HEK293T (cell line): ENCODE measurements at places on chromosomes 13 and 19.
A peak's percentile ranks its signal among the peaks of the same experiment; 100 is the strongest.

GRCh38 chr19:4638317-4638716 is 999 bp upstream of the TNFAIP8L1 start:
- DNase-seq: no peak

DNA sequence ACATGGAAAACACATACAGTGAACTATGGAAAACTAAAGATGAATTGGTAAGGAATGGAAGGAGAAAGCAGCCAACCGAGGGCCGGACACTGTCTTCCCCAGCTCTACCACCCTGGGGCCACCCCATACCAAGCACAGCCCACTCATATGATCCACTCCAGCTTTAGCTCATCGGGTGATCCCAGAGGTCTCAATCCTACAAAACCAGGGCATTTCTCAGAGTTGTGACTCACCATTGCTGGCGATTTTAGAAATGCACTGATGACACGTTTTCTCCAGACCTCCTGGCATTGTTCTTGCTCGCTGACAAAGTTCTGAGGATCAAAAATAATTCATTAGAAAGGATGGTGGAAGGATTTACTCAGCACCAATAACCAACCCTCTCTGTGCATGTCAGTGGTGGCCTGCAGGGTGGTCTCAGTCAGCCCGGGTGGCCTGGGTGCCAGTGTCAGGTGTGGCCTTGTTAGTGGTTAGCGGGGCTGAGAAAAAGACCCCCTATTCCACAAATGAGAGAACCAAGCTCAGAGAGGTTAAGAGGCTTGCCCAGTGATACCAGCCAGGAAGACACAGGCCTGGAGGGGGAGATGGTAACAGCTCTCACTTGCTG is 6.6 kb downstream of the TMEM272 start:
- DNase-seq: no peak

DNA sequence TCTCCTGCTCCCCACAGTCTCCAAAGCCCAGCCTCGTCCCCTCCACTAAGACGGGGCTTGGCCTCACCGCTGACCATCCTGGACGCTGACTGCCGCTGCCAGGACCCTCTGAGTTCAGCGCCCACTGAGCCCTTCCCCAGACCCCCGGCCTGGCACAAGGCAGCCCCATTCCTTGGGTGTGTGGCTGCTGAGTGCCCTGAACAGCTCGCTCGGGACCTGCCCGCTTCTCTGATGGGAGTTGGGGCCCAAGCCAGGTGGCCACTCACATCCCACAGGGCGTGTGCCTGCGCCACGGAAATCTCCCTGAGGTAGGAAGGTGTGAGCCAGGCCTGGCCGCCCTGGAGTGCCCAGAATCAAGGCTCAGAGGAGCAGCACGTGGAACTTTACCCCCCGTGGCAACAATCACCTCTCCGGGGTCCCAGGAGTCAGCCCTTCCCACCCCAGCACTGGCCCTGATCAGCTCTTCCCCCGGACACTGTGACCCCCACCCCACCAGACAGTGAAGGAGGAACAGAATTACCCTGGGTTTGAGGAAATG is 20.8 kb downstream of the C13orf46 start:
- no peak for DNase-seq

GRCh38 chr13:91891141-91891540 is 492.7 kb downstream of the GPC5 start:
- DNase-seq: no peak

GRCh38 chr13:113090806-113091205 is 14.8 kb upstream of the F7 start:
- no peak for DNase-seq

- DNase-seq: no peak
Measured at GRCh38 chr19:13872695-13873389, 4.1 kb upstream of the NANOS3 start.

DNA sequence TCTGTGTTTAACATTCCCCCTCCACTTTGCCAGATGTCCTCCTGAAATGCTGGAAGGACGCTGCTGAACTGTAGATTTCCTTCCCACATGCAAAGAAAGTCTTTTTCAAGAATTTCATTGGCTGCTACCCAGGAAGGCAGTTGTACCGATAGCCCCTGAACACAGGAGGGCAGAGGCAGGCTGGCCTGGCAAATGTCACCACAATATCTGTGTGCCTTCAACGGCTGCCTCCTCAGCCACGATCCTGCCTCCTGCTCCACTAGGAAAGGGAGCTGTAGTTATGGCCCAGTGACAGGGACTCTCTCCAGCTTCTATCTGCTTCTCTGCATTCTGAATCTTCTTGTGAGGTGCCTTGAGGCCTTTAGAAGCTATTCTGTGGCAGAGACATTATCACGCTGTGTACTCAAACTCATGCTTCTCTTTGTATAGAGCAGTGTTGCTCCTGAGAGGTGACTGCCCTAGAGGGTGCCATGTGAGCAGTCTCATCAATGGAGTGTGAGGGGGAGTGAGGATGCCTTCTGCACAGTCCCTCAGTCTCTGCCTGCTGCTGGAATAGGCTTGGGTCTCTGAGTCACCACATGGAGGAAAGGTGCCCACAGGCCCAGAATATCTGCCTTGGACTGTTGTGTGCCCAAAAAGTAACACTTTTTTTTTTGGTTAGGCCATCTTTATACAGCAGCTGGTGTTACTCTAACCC is 279.8 kb downstream of the DNAJC15 start:
- peak; percentile 55 for DNase-seq

DNA sequence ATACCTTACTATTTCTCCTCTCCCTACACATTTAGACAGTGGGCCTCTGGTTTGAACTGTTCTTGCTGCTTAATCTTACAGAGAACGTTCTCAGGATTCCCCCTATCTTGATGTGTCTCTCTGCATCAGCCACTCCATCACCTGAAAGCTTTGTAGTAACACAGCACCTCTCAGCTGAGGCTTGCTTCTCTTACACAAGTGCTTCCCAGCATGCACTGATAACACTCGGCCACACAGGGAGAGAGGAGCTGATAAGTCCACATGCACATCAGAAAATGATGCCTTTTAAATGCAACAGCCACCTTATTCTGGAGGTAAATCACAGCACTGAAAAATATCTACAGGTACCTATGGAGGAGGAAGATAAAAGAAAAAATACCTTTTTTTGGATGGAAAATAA is 192.2 kb upstream of the TSHZ3 start:
- DNase-seq: no peak

DNA sequence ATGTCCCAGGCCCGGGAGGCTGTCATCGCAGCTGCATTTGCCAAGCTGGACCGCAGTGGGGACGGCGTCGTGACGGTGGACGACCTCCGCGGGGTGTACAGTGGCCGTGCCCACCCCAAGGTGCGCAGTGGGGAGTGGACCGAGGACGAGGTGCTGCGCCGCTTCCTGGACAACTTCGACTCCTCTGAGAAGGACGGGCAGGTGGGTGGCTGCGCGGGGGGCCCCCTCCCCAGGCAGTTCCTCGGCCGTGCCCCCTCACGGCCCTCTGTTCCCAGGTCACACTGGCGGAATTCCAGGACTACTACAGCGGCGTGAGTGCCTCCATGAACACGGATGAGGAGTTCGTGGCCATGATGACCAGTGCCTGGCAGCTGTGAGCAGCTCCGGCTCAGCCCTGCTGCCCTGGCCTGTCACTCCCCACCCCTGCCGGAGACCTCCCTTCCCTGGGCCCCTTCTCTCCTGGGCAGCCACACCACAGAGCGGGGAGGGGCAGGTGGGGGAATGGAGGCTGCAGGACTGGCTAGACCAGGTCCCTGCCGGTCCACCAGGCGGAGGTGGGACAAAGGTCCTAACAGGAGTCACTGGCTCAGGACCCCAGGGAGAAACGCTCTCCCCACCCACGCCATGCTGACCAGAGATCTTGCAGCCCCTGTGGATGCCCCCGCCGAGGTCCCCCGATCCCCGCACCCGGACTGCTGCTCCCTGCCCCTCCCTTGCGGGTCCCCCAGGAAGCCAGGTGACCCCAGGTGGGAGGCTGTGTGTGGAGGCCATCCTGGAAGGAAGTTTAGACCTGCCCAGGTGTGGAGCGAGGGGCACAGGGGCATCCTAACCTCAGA is 1.1 kb downstream of the CAPS start:
- DNase-seq: no peak

DNA sequence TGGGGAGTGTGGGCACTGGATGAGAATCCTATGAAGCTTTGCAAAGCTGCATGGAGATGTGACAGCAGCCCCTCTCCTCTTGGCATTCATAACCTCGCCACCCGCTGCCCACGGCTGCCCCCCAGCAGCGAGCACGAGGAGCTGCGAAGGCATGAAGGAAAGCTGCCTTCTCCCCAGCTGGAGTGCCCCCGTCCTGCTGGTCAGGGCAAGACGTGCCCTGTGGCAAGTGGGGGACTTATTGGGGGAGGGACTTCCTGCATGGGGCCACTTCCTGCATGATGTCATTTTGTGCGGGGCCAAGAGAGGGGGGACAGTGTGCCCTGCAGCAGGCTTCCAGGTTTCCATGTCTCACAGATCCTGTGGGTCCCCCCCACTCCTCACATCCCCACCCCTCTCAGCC is 85.9 kb downstream of the TSHZ3 start:
- DNase-seq: no peak

GRCh38 chr19:42235181-42235580 is 7.2 kb downstream of the GSK3A start:
- no peak for DNase-seq

- no peak for DNase-seq
Measured at GRCh38 chr13:45051315-45051714, 62.0 kb downstream of the GPALPP1 start.

DNA sequence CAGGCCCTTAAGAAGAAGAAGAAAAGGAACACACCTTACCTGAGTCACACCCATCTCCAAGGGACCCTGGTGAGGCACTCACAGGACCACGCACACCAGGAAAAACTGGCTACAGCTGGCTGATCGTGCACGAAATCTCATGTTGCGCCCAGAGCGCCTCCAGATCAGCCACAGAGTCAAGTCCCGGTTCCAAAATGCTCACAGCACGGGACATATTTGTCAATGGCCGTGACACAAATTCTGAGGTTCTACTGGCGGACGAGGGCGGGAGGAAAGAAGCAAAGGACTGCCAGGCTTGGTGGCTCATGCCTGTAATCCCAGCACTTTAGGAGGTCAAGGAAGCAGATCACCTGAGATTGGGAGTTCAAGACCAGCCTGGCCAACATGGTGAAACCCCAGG is 21.5 kb downstream of the SH3GL1 start:
- no peak for DNase-seq

- no peak for DNase-seq
Measured at GRCh38 chr19:51427201-51427600, 9.8 kb upstream of the SIGLEC10 start.

DNA sequence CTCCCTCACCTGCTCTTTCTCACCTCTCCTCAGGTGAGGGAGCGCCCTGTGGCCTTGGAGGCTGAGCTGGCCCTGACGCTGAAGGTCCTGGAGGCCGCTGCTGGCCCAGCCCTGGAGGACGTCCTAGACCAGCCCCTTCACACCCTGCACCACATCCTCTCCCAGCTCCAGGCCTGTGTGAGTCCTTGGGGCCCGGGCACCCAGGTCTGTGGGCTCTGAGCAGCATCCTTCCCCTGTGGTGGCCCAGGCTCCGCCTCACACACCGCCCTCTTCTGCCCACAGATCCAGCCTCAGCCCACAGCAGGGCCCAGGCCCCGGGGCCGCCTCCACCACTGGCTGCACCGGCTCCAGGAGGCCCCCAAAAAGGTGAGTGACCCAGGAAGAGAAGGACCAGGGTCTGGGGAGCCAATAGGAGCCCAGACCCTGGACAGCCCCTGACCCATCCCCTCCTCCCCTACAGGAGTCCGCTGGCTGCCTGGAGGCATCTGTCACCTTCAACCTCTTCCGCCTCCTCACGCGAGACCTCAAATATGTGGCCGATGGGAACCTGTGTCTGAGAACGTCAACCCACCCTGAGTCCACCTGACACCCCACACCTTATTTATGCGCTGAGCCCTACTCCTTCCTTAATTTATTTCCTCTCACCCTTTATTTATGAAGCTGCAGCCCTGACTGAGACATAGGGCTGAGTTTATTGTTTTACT is 1.9 kb downstream of the IFNL1 start:
- DNase-seq: no peak

DNA sequence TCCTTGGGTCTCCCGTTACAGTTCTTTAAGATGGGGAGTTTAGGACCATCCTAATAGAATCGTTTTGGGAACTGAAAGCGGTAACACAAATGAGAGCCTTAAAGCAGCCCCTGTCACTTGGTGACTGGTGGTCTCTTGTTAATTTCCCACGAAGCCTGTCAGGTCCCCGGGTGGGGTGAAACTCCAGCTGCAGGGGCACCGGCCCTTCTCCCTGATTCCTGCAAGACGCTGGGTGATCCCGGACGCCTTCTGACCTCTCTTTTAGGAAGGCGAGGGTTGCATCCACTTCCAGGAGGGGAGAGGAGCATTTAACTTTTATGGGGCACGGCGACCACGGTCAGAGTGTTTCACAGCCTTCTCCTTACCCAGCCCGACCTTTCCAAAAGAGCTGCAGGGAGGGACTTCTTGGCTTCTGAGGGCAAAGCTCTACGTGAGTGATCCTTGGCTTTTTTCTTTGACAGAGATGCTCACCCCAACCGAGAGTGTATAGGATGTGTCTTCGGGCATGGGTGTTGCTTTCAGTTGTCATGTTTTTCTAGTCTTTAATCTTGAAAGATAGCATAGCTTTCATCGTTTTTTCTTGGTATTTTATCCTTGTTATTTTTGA is 688 bp downstream of the ZNF225 start:
- DNase-seq: peak; percentile 9

DNA sequence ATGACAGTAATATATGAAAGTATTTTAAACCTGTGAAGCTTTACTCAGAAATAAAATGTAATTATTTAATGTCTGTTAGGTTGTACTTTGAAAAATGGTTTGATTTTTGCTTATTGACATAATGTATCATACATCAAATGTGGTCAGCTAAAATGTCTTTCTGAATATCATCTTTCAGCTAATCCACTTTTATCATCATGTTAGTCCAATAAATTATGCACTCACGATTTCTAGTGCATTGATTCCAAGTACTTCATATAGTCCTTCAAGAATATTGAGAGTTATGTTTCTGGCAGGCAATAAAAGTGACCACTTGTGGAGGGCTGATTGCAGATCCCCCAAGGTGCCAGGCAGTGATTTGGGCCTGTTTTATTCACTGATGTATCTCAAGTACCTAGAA is 1204.1 kb downstream of the OLFM4 start:
- DNase-seq: peak; percentile 23

DNA sequence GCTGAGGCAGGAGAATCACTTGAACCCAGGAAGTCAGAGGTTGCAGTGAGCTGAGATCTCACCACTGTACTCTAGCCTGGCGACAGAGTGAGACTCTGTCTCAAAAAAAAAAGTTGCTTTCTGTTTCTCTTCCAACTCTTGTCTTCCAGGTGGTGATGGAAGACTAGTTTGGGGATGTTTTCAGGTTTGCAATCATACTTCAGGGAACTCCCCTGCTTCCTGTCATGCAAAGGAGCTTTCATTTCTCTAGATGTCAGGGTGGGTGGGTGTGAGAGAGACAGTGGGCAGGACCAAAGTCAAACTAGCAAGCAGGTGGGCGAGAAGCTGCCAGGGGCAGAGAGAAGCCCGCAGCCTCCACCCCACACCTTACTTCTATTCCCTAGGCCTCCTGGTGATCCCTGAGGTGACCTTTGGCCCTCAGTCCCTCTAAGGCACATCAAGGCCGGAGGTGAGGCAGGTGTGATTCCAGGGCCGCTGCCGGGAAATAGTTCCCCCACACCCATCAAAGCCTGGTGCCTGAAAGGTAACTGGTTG is 25.7 kb downstream of the CCNE1 start:
- no peak for DNase-seq
